ENCODE measurements at places on chromosomes 3 and 15.

GRCh38 chr3:170259907-170260306, 37.7 kb downstream of the PRKCI start:
- no peak for DNase-seq

GRCh38 chr3:194141415-194142155, 5.6 kb downstream of the HES1 start:
- DNase-seq: peak; percentile 53

- no peak for DNase-seq
Measured at GRCh38 chr3:21017115-21017852, 733.7 kb downstream of the ZNF385D start.

DNA sequence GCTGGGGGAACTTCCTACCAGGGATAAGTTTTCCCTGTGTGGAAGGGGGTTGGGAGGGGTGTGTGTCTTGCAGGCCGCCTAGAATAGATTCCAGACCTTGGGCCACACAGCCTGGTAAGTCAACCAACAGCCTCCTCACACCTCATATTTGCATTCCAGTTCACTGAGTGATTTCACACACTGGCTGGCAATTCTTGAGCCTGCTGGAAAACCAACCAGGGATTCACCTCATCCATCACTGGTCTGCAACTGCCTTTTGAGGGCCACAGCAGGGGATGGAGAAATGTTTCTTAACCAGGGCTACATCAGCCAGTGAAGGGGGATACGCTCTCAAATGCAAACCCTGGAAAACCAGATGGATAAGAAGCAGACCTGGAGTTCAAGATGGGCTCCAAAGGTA, 2.0 kb downstream of the FSTL1 start:
- no peak for DNase-seq

GRCh38 chr3:152050903-152051302, 177.5 kb downstream of the SUCNR1 start:
- DNase-seq: no peak

GRCh38 chr3:138271189-138271794, 58.4 kb downstream of the NME9 start:
- DNase-seq: no peak

DNA sequence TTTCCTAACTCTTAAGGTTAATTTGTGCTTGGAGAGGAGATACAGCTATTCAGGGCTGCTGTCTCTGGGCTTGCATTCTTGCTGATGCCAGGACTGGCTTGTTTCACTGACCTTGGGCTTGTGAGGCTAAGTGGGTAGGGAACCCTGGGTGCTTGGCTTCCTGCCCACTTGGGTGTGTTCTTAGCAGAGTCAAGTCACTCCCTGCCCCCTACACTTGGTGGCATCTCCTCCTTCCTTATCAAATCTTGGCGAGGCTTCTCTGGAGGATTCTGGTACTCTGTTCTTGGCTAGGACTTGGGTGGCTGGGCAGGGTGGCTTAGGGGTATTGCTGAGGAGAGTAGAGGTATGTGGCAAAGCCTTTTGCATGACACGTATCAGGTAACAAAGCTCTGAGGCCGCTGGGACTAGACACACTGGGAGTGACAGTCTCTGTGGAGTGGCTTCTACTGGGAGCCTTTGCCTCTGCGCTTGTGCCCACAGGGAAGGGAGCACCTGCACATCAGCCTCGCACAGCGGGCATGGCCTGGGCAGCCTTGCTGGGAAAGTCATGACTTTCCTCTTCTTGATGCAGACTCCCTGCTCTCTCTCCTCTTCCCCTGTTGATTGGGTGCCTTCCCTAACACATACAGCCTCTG, 41.8 kb downstream of the CHCHD6 start:
- DNase-seq: no peak

DNA sequence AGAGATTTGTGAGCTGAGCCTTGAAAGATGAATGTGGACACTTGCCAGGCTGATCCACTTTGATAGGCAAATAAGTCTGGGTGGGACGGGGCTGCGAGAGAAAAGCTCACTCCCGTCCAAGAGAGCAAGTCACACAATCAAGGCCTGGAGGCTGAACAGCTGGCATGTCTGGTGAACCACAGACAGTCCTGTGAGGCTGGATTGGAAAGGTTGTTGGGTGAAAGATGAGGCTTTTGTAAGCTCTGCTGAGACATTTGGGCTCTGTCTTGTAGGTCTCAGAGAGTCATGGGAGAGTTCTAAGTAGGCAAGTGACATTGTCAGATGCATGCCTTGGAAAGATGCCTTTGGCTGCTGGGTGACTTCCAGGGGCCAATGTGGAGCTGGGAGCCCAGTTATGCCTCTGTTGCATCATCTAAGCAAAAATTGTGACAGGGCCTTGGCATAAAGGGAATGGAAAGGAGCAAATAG, 38.5 kb downstream of the RPLP1 start:
- no peak for DNase-seq

- no peak for DNase-seq
Measured at GRCh38 chr3:69384326-69384725, 1.6 kb downstream of the FRMD4B start.

DNA sequence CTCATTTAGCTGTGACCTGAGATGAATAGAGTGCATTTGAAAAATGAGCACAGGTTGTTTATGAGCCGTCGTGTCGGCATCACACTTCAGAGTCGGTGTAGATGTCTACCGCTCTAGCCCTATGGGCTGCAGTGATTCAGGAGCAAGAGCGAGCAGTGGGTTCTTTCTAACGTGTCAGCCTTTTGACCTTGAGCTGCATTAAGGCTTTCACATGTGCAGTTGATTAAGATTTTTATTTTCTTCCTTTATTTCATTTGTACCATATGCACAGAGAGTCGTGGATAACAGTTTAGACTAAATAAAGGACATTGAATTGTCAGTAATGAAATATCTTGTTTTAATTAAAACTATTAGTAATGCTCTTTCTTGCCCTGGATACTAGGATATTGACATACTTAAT, 368.2 kb downstream of the PTPRG start:
- DNase-seq: no peak

DNA sequence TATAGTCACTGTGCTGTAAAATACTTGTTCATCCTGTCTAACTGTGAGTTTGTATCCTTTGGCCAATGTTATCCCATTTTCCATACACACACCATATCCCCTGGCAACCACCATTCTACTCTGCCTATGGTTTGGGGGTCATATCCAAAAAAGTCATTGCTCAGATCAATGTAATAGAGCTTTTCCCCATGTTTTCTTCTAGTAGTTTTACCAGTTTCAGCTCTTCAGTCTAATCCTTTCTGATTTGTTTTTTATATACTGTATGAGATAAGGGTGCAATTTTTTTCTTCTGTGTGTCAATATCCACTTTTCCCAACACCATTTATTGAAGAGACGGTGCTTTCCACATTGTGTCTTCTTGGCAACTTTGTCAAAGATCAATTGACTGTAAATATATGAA, 14.0 kb upstream of the DLG1 start:
- no peak for DNase-seq

DNA sequence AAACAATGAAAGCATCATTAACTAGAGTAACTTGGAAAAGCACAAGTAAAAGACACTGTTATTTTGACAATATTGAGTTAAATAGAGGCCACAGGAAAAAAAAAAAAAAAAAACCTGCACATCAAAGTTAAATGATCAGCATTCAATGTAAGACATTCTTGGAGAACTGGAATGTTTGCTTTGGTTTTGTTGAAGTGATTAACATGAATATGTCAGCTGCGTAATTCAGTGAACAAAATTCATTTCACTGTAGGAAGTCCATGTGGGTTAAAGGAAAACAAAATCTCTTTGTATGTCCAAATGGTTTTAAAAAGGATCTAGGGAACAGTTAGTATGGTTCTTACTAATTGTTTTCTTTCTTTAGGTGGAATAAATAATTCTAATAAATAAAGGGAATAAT, 252.8 kb upstream of the CNTN6 start:
- no peak for DNase-seq

DNA sequence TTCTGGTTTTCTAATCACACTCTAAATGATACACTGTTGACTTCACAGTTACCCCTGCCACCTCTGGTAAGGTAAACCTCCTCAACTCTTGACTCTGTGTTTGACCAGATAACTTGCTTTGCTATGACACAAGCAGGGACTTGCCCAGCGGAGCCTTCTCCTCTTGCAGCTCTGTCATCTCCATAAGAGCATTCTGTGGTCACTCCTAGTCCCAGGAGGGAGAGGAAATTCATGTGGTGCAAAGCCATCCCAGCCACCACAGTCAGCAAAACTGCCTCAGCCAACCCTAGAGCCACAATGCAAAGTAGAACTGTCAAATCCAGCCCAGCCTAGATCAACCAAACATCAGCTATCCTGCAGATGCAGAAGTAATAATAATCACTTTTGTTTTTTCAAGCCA, 144.7 kb upstream of the GADL1 start:
- DNase-seq: no peak

Data from T-helper 1 cell (primary cell).